ENCODE measurements at places on chromosomes 4 and X.

GRCh38 chr4:7381221-7381889 lies 53.4 kb downstream of the PSAPL1 start:
- no peak for DNase-seq

DNA sequence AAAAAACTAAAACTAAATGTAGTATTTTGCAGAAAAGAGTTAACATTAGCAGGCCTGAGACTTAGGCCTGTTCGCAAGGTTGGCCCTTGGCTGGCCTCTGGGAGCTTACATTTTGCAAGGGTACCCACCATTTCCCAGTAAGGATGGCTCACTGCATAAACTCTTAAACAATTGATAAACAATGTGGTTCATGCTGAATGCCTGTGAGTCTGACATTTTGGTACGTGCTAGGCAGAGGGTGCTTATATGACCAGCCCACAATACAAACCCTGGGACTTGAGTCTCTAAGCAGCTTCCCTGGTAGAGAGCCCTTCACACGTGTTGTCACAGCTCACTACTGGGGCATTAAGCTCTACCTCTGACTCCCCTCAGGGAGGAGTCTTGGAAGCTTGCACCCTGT lies 7.4 kb downstream of the PRPS2 start:
- no peak for DNase-seq

GRCh38 chr4:151768835-151769234 lies 8.0 kb upstream of the GATB start:
- no peak for DNase-seq

GRCh38 chrX:4243759-4244158 lies 530.3 kb upstream of the PRKX start:
- DNase-seq = no peak

- DNase-seq = no peak
Measured at GRCh38 chr4:85965529-85965928, 394.3 kb downstream of the MAPK10 start.

- DNase-seq = no peak
Measured at GRCh38 chr4:6303943-6304342, 34.3 kb downstream of the WFS1 start.

GRCh38 chr4:24915121-24915922 lies 2.5 kb upstream of the CCDC149 start:
- DNase-seq = no peak

GRCh38 chr4:104811727-104812126 lies 317.0 kb upstream of the CXXC4 start:
- DNase-seq = no peak

DNA sequence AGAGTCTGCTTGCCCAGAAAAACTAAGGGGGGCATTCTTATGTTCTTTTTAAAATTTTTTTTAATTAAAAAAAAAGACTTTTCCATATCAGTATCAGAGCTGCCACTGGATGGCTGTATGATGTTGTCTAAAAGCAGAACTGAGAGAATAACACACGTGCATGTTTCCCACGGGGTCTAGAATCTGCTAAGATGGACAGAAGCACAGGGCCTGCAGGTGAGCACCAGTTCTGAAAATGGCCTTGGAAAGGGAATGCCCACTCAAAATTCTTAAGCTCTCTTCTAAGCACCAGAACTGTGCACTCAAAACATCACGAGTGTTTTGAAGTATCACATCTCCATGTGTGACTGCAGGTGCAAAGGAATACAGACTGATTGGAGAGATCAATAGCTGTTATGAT lies 61.1 kb downstream of the ARAP2 start:
- no peak for DNase-seq

GRCh38 chrX:45557387-45557786 lies 356.7 kb upstream of the DIPK2B start:
- DNase-seq = no peak

- DNase-seq = no peak
Measured at GRCh38 chrX:11355259-11355909, 62.2 kb downstream of the AMELX start.

DNA sequence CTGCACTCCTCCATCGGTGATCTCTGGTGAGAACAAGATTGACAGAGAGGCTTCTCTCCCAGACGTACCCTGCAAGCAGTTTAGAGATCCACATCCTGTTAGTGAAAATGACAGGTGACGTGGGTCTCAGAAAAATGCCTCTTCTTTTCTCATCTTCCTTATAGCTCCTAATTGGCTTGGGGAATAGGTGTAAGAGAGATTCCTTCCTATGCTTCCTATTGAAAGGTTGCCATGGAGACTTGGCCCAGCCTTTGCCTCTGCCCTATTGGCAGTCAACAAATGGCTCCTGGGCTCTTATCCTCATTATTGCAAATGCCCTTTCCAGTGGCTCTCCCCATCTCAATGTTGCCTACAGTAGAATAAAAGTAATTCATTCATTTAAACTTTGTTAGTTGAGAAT lies 26.5 kb upstream of the DGKK start:
- DNase-seq = no peak

- no peak for DNase-seq
Measured at GRCh38 chr4:2803624-2804448, 11.0 kb downstream of the SH3BP2 start.

- no peak for DNase-seq
Measured at GRCh38 chr4:130026185-130026584, 930.2 kb downstream of the C4orf33 start.

- no peak for DNase-seq
Measured at GRCh38 chr4:13920111-13920875, 292.8 kb upstream of the BOD1L1 start.

- no peak for DNase-seq
Measured at GRCh38 chr4:18401425-18401824, 379.9 kb upstream of the LCORL start.

GRCh38 chr4:3420606-3420955 lies 21.2 kb upstream of the HGFAC start:
- DNase-seq = no peak

DNA sequence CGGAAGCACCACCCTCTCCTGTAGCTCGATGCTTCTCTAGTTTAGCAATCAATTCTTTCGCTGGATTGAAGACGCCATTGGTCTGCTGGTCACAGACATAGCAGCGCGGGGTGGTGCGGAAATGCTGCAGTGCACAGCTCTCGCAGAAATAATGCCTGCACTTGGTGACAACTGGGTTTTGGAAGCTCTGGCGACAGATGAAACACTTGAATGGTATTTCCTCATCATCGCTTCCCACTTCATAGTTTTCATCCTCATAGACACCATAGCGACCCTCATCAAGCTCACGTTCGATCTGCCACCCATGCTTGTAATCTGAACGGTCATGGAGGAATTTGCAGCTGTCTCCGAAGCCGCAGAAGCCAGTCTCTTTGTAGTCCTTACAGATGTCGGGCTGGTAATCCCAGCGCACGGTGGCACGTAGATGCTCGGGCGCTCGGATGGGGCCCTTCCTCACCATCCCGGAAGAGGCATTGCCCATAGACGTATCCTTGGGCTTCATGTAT lies 854 bp downstream of the RNF113A start:
- DNase-seq = no peak

GRCh38 chr4:15333692-15334633 lies 93.9 kb upstream of the C1QTNF7 start:
- DNase-seq = no peak

GRCh38 chrX:20639115-20639514 lies 372.4 kb upstream of the RPS6KA3 start:
- no peak for DNase-seq

GRCh38 chr4:903066-904046 lies 28.8 kb downstream of the GAK start:
- no peak for DNase-seq

DNA sequence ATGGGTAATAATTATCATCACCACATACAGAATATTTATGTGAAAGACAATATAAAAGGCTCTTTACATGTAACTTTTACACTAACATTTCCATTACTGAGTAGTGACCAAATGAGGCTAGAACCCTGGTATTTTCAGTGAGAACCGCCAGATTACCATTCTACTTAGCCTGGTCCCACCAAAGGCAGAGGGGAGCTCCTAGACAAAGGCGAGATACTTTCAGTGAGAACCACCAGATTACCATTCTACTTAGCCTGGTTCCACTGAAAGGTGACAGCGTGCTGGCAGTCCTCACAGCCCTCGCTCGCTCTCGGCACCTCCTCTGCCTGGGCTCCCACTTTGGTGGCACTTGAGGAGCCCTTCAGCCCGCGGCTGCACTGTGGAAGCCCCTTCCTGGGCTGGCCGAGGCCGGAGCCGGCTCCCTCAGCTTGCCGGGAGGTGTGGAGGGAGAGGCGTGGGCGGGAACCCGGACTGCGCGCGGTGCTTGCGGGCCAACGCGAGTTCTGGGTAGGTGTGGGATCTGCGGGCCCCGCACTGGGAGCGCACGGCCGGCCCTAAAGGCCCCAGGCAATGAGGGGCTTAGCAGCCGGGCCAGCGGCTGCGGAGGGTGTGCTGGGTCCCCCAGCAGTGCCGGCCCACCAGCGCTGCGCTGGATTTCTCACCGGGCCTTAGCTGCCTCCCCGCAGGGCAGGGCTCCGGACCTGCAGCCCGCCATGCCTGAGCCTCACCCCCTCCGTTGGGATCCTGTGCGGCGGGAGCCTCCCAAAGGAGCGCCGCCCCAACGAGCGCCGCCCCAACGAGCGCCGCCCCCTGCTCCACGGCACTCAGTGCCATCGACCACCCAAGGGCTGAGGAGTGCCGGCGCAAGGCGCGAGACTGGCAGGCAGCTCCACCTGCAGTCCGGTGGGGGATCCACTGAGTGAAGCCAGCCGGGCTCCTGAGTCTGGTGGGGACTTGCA lies 1276.1 kb downstream of the PCDH7 start:
- no peak for DNase-seq

DNA sequence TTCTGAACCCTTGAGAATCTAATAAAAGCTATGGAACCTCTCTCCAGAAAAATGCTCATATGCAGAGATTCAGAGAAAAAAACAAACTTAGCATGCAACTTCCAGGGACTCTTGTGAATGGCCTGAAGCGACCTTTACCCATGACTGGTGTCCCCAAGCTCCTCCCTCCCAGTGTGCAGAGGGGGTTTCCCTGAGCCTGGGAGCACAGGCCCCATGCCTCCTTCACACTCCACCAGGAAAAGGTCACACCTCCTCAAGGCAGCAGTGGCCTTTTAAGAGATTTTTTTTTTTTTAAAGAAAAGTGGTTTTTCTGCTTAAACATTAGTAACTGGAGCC lies 13.3 kb upstream of the UBA6 start:
- DNase-seq = no peak

DNA sequence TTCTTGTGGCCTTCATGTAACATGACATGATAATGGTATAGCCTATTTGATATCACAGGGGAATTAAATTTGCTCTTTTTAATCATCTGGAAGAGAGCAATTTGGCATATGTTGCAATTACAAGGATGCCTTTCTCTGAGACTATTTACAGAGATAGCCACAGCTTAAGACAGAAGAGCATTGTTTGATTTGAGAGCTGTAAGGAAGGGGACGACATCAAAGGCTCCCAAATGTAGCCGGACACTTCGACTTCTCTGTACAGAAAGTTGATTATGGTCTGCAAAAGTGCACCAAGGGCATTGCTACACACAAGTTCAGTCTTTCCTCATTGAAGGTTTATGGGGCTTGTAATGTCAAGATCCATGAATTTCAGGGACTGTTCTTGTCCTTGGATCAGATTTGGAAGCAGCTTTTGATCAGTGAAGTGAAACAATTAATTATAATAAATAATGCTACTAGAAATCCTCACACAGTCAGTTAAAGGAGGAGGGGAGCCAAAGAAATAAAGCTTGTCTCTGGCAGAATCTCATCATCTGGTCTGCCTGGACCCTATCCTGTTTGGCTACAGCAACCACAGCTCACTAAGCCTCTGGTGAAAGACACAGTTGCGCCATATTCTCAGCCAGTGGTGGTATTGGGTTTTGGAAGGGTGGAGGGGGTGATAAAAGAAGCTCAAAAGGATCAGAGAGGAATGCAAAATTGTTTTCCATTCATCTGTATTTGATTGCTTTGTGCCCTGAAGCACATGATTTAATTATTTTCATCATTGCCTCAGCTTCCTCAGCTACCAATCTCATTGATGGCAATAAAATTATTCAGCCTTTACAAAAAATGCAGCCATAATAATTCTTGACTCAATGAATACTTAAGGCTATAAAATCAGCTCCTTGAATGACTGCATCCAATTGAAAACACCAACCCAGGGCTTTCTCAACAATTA lies 654.3 kb upstream of the LCORL start:
- no peak for DNase-seq

DNA sequence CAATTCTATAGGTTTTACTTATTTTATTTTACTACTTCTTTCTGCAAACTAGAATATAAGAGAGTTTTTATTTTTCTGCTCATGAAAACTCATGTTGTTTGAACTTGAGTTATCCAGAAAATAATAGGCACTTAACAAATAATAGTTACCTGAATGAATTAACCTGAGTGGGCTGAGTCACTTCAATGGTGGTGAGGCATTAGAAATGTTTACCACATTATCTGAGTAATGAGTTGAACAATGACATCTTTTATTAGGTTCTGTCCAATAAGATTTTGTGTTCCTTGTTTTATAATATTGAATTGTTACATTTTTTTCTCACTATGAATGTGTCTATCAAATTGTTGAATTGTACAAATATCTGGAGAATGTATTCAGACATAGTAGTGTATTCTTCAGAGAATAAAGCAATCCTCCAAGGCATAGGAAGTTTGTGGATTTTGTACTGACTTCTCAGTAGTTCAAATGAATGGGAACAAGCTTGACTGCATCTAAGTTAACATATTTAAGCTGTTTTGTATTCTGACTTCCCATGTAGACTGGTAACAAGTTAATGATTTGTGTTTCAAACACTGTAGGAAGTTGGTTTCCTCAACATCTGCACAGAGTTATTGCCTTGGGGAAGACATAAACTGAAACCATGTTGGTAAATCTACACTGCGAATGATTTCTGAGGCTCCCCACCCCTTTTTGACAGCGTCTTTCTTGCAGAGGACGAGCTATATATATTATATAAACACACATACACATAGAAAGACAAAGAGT lies 1808.9 kb upstream of the TENM3 start:
- DNase-seq = no peak

DNA sequence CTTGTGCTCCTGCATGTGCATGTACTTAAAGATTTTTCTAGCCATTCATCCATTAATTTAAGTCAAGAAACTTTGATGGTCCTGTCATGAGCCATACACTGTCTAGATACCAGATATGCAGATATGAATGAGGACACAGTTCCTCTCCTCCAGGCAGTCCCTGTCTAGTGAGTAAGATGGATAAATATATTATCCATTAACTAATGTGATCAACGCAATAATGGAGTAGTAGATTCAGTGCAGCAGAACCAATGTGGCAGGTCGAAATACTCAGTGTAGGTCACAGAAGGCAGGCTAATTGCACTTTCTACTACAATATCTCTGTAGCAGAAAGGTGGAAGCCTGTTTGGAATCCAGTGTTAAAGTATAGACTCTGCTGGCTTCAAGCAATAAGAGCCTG lies 112.5 kb downstream of the PCDH7 start:
- DNase-seq = no peak

- no peak for DNase-seq
Measured at GRCh38 chr4:81519856-81520255, 48.1 kb upstream of the RASGEF1B start.

- no peak for DNase-seq
Measured at GRCh38 chr4:170009291-170009690, 16.9 kb downstream of the MFAP3L start.

GRCh38 chr4:78953769-78954666 lies 14.8 kb upstream of the PAQR3 start:
- DNase-seq = no peak
